ENCODE measurements at places on chromosomes 6 and 20.

GRCh38 chr6:149480502-149481280 is 4.1 kb downstream of the ZC3H12D start:
- DNase-seq, result peak; percentile 47

- DNase-seq, result no peak
These were observed 147.9 kb downstream of the TPBG start for GRCh38 chr6:82511546-82511945.

- no peak for DNase-seq
These were observed 475.2 kb upstream of the EPHA7 start for GRCh38 chr6:93894521-93894920.

- no peak for DNase-seq
These were observed 167.8 kb downstream of the LRFN2 start for GRCh38 chr6:40419377-40419776.

DNA sequence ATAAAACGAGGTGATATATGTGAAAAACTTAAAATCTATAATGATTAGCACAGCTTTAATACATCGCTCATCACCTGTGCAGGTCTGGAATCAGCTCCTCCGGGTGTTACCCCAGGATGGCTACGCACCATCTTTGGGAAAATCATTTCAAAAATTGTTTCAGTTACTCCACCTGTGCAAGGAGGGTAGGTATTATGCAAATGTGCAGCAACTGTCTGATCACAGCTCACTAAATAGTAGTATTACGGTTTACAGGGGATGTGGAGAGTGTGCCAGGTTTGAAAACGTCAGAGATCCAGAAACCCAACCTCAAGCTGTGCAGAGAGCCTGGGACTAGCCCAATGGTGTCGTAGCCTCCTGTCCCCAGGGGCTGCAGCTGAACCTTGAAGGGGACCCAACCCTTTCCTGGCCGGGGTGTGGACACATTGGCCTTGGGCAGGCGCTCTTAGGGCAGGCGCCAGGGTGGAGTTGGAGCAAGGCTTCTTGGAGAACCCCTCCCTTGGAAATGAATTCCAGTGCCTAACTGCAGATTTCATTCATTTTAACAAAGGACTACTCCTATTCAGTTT is 24.2 kb upstream of the SGK1 start:
- DNase-seq, result no peak

All from CD4-positive, alpha-beta T cell treated with Interleukin-6 at 100 ng/mL for 8 hours (primary cell).